ENCODE measurements at places on chromosomes 2 and 18.

DNA sequence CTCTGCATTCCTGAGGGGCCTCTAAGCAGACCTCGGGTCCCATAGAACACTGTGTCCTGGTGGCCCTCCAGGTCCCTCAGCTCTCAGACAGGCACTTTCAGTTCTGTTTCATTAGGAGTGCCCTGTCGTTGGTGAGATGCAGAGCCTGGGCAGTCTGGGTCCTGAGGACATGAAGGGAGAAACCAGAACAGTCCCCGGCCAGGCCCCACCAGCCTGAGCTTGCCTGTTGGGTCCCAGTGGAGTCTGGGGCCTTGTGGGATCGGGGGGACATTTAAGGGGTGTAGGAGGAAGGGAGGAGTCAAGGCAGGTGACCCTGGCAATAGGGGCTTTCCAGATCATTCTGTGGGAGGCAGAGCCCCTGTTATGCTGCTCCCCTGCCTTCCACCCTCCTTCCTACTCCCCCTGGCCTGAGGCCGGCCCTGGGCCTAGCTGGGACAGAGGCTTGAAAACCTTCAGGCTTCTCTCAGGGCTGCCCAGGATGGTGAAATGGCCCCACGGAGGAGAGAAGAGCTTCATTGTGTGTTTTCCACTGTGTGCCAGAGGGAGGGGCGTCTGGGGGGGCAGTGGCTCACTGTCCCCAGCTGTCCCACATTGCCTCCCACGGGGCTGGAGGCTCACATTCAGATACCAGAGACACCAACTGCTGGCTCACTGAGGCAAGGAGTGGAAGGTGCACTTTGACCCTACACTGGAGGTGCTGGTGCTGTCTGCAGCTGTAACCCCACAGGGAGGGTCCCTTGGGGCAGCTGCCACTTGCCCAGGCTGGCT lies 26.6 kb upstream of the CATIP start:
- no peak for DNase-seq

- no peak for DNase-seq
Measured at GRCh38 chr2:48397846-48398245, 132.1 kb upstream of the STON1 start.

DNA sequence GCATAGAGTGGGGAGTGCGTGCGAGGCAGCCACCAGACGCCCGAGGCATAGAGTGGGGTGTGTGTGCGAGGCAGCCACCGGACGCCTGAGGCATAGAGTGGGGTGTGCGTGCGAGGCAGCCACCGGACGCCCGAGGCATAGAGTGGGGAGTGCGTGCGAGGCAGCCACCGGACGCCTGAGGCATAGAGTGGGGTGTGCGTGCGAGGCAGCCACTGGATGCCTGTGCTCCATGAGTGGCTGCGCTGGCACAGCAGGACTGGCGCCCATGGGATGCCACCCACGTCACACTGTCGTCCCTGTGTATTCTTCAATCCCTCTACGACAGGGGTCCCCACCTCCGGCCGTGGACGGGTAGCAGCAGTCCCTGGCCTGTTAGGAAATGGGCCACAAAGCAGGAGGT lies 221.9 kb downstream of the HDAC4 start:
- DNase-seq, result no peak

- DNase-seq, result no peak
Measured at GRCh38 chr2:40100676-40101075, 321.6 kb upstream of the THUMPD2 start.

- no peak for DNase-seq
Measured at GRCh38 chr2:104929663-104930062, 75.7 kb downstream of the POU3F3 start.

Measured in LHCN-M2 (cell line).